ENCODE measurements at places on chromosomes 1 and 21.

DNA sequence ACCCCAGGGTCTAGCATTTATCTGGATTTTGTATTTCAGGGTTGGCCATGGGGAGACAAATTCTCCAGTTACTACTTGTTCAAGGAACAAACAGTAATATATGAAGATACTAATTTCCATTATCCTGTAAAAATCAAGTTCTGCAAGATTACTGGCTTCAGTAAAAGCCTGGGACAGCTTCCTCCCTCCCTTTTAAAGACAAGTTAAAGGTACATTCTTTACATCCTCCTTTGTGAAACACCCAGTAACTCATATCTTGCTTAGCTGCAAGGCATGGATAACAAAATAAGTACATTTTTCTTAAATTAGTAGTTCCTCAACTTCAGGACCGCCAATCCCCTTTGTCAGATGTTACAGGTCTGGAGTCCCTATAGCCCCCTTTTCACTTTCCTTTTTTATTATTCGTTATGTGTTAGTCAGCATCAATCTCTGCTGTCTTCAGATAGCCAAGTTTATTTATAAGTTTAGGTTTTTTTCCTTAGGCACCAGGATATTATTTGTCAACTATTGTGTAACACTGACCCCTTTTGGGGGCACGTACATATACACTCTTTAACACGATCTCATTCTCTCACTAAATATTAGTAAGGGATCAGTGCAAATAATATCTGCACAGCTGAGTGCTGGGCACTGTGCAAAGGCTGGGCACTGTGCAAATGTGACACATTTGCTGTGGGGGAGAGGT is 9.8 kb downstream of the ERRFI1 start:
- no peak for DNase-seq

GRCh38 chr1:151222130-151222529 is 23.8 kb downstream of the PIP5K1A start:
- no peak for DNase-seq

- no peak for DNase-seq
Measured at GRCh38 chr1:33080373-33080772, 580 bp upstream of the AZIN2 start.

DNA sequence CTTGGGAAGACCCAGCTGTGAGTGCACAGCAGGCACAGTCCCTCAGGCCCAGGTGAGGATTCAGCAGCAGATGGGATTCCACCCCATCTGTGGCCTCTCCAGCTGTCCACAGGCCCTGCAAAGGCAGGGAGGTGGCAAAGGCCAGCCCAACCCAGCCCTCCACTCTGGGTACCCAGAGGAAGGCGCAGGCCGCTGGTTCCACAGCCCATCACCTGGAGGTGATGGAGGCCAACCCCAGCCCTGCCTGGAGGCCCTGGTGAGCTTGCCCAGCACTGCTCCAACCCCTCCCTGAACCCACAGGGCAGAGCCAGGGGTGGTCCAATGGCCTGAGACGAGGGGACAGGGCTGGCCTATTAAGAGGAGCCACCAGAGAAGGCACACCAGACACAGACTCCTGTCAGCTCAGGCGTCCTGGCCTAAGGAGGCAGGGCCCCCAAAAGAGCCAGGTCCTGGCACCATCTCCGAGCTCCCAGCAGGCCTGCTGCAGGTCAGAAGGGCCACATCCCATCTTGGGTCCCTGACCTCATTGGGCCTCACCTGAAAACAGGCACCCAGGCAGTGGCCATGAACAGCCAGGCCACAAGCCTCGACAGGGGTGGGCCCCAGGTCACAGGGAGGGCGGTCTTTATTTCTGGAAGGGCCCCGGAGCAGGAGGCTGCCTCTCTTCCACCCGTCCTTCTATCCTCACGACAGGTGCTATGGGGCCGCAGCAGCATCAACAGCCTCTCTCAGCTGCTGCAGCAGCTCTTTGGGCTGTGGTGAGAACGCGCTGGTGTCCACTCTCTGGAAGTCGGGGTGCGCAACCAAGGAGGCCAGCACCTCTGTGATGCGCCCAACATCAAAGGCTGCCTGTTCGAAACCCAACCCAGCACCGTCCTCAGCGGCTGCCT is 3.2 kb downstream of the JMJD4 start:
- DNase-seq, result no peak

DNA sequence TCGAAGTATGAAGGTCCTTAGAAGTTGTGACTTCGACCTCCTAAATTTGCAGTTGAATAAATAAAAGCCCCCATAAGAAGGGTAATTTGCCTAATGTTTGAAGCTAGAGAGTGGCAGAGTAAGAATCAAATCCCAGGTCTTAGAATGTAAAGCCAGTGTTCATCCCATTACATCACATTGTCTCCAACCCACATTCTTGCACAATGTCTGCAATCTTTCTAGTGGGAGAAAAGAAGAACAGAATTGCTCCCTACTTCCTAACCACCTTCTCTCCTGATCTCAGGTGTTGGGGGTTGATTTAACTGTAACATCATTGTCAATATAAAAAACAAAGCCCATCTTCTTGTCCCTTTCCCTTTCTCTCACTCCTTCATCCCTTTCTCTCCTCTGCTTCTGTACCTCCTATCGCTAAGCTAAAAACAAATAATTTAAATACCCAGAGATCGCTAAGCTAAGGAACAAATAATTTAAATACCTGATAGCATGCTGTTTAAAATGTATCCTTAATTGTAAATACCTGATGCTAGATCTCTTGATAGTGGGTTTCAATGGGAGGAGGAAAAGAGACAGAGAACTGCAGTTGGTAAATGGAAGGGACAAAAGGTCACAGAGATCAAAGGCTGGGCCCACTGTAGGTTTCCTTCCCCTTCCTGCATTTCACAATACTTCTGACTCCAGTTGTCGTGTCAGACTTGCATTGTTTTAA is 32.1 kb upstream of the CCDC190 start:
- DNase-seq, result no peak

DNA sequence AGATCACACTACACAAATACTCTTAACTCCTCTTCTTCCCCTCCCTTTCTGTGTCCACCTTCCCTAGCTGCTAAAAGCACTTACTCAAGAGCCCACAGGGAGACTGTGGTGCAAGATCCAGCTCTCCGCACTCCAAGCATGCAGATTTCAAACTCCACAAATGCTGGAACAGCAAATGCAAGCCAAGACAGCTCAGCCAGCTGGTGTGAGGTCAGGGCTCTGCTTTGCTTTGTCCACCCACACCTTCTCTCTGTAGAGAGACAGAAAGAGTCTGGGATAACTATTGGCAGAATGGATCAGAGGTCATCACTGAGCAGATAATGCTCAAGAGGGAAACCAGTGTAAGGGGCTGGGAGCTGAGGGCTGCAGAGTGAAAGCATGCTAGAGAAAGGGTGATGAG is 45.2 kb upstream of the DPT start:
- DNase-seq, result no peak

GRCh38 chr1:215405211-215405610 is 161.9 kb upstream of the KCTD3 start:
- no peak for DNase-seq

DNA sequence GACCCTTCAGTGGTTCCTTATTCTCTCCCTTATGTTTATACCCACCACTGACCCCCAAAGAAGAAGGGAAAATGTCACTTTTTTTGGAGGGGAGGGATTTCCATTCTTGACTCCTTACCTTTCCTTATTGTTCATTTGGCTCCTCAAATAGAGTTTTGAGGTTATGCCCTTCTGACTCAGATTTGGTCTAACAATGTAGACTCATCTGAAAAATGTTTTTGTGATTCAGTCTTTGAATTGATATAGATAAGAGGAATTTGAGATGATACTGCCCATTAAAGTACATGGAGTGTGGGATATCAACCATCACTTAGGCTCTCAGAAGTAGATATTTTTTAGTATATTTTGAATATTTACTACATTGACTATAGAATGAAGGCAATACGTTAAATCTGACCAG is 16.1 kb downstream of the USP1 start:
- DNase-seq, result no peak

GRCh38 chr1:214303141-214303930 is 22.4 kb downstream of the SMYD2 start:
- DNase-seq, result no peak

- peak; percentile 49 for DNase-seq
Measured at GRCh38 chr1:16986962-16987361, 6.5 kb upstream of the MFAP2 start.

- no peak for DNase-seq
Measured at GRCh38 chr1:243713470-243714186, 136.4 kb downstream of the AKT3 start.

DNA sequence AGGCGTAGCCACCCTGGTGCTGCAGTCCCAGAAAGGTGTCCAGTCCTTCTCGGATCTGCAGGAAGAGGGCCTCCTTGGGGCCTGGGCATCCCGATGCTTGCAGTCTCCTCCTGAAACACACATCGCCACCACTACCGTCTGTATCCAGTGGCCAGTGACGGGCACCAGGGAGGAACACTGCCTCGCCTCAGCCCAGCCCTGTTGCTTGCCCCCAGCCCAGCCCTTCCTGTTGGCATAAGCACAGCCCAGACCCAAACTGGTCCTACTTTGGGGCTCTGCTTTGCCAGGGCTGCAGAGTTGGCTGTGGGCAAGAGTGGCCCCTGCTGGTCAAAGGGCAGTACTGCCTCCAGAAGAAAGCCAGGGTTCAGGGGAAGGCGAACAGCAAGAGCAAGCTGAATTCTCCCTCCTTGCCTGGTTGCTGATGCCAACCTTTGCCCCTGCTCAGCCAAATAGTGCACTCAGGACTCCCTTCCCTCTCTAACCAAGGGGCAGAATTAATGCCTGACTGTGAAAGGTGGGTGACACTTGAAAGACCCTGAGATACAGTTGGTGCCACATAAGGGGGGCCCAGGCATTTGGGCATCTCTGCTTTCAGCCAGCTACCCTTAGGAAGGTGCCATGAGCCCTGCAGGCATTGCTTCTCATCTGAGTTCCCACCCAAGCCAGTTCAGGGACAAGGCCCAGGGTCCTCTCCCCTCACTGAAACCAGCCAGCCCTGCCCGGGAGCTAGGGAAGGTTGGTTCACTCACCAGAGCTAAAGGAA is 11.1 kb upstream of the ARHGEF2 start:
- no peak for DNase-seq

GRCh38 chr1:170162459-170163246 is 16.9 kb downstream of the NTMT2 start:
- DNase-seq, result peak; percentile 17

- no peak for DNase-seq
Measured at GRCh38 chr1:6024376-6024775, 21.3 kb upstream of the KCNAB2 start.

DNA sequence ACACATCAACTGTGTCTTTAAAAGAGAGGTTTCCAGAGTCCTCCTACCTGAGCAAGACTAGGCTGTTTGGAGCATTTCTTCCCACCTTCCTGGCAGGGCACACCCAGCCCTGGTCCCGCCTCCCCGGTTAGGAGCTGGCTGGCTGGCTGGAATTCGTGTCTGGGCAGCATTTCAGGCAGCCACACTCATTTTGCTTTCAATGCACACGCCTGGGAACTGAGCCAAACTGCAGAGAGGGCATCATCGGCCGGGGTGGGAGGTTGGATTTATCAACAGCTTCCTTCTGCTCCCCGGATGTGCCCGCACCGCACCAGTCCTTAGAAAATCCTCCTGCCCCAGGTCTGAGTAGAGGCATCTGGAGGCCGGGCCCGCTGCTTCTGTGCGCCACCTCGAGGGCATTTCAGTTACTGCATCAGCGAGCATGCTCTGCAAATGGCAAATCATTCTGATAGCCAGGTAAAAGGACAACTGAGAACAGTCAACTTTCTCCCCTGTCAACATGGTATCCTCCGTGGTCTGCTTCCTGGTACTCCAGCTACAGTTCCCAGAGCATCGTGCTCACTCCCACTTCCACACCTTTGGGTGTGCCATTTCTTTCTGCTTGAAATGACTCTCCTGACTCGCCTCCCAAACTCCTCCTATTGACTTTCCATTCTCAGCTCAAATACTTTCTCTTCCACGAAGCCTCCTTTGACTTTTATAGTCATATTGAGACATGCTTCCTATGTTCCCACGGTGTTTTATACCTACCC is 20.6 kb downstream of the TCEA3 start:
- DNase-seq, result peak; percentile 45

DNA sequence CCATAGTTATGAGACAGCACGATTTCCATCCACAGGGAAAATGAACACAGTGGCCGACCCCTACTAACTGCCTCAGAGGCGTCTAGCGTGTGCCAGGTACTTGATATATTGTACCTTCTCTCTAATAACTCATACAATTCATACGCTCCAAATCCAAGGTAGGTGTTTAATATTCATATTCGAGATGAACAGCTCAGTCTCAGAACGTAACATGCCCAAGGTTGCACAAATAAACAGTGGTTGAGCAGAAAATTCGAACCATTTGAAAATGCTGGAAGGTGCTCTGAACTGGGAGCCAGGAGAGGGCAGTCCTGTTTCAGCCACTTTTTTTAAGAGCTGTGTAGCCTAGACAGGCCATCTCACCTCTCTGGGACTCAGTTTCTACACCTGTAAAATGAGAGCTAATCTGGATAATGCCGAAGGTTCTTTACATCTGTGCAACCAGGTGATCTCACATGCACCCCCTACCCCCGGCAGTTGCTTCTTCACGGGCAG is 7.9 kb downstream of the SLC45A3 start:
- no peak for DNase-seq

GRCh38 chr1:208540724-208541123 is 296.5 kb upstream of the PLXNA2 start:
- no peak for DNase-seq

GRCh38 chr1:23135268-23135667 is 33.4 kb downstream of the LUZP1 start:
- DNase-seq, result no peak

- DNase-seq, result no peak
Measured at GRCh38 chr1:19447550-19447949, 37.8 kb downstream of the CAPZB start.

DNA sequence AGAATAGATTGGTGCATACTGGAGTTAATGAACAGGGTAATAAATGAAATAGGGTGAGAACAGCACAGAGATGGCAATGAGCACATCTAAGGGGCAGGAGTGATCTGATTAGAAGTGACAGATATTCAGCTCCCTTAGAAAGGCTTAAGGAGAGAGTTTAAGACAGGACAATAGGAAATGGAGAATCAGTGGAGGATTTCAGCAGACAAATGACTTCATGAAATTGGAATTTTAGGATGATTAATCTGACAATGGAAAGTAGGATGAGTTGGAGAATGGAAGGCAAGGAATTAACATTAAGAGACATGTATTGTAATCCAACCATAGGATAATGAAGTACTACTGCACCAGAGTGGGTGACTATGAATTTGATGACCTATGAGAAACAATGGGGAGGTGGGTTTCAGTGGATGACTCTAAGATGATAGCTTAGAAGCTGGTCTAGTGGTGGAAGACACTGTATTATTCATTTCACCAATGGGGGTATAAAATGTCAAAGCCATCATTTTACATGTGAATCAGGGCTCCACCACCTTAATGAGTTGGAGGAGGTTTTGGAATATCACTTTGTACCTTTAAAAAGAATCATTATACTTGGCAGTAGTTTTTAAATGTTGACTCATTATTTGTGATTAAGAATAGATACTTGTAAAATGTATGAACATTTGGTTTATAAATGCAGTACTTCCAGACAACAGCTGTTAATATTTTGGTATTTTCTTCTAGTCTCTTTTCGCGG is 139.1 kb downstream of the PLA2G4A start:
- DNase-seq, result no peak

- DNase-seq, result no peak
Measured at GRCh38 chr1:245825128-245825901, 670.5 kb downstream of the KIF26B start.

- DNase-seq, result no peak
Measured at GRCh38 chr1:26820784-26821269, 5.7 kb upstream of the ZDHHC18 start.

GRCh38 chr1:116322752-116323405 is 50.2 kb upstream of the ATP1A1 start:
- DNase-seq, result no peak

All from D721Med (cell line).